Testis (tissue), 5 donors: ENCODE measurements at places on chromosomes 7 and 10. TPM values are rescaled to one million over a fixed set of nuclear protein-coding genes. Genes with fewer than 3 reads are reported as not detected.

GPR15LG gene
- not detected for polyA plus RNA-seq

DNA sequence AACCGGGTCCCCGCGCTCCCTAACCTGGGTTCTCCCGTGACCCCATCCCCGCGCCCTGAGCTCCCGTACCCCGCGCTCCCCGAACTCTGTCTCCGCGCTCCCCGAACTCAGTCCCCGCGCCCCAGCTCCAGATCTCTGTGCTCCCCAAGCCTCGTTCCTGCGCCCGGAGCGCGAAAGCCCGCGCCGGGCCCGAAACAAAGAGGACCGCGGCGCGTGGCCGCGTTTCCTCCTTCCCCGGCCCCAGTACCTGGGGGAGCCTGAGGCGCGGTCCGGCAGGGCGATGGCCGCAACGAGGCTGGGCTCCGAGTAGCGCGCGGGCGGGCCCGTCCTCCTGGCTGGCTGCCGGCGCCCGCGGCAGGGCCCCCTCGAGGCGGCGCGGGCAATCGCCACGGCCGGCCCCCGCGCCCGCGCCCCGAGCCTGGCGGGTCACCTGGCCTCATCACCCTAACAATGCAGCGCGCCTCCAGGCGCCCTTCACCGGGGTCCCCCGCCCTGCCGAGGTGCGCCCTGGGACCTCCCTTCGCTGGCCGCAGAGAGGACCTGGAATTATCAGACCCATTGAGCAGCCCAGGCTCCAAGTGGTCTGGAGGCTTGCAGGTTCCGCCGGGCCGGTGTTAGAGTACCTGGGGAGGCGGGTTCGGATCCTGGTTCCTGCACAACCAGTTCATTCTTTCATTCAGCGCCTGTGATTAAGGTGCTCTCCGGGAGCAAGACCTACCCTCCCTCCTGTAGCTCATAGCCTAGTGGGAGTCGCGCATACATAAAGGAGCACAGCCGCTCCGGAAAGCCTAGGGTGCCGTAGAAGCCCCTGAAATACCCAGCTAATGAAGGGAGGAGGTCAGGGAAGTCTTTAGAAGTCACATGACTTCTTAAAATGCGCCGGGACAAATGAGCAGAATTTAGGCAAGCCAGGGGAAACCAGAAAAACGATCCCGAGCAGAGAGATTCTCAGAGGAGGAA lies at the start of gene TNS3:
TSS of gene TNS3 (minus strand) at position 308 of the 960 bp plus-strand sequence. CDS start 142,475 bp downstream, outside the sequence.
- peak; percentile 45 for DNase-seq

DNA sequence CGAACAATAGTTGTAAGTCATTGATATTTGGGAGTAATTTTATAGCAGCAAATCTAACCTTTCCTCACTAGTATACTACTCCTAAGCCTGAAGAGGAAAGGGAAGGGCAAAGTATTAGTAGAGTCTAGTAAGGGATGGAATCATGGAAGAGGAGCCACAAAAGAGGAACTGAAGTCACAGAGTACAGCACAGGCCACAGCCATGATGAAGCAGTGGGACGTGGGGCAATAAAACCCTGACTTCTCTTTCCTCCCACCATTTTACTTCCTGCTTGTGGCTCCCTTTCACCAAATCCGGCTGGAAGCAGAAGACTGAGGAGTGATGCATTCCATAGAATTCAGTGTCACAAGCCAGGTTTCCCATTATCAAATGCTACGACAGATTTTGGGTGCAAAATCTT lies 58.7 kb downstream of the CABCOCO1 start:
- DNase-seq, result no peak

DNA sequence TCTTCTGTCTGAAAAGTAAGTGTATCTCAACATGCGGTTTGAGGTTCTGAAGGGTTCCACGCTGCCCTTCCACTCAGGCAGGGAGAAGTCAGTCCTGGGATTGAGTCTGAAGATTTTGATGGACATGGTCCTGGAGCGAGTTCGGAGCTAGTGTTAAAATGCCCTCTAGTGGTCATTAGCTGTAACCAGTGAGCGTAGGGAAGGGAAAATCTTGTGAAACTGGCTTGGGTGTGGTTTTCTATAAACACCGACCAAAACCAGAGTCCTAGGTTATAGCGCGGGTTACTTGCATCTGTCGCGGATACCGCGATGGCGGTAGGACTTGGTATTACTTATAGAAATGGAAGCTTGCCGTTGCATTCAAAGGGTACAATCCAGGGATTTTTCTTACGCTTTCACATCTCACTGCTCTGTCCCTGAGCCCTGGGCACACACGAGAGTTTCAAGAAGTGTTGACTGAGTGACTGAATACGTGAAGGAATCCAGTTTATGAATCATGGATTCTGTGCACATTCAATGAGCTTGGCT lies 348.2 kb upstream of the C7orf33 start:
- peak; percentile 59 for DNase-seq

GRCh38 chr10:73388228-73388627 lies 25.6 kb downstream of the ANXA7 start:
- no peak for DNase-seq

- no peak for DNase-seq
These were observed 5.4 kb downstream of the FAM171A1 start for GRCh38 chr10:15365692-15366091.
